ENCODE measurements at places on chromosomes 4 and X.

DNA sequence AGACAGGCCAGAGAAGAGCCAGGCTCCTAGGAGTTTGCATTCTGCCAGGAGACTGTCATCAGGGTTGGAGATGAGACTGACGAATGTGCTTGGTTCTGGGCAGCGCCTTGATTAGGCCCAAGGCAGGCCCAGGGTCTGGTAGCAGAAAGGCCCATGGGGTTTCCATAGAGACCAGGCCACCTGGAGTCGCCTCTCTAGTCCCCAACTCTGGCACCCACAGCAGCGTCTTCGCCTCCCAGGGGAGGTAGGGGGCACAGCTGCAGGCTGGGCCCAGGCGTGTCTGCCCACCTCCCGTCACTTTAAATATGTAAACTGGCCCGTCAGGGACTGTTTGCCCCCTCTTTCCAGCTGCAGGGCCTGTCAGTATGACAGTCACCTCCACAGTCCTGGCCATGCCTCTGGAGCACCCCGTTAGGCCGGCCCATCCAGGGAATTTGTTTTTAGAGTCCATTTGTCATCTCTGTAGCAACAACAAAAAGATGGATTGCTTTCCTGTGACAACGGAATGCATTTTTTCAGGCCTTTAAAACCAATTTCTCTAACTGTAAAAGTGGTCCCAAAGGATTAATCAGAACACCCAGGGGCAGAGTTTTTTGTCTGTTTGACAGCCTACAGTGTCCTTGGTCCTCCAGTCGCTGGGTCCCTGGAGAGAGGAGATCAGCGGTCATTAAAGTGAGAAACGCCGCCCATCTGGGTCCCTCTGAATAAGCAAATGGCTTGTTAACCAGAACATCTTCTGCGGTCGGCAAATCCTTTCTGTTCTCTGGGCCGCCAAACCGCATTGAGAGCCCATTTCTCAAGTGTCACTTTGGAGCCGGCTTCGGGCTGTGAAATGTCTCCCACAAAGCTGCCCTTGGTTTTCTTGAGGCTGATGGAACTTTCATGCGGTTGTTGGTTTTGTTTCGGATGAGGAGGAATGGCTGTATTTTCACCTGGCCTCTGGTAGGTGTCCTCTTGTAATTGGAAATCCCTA lies 153.0 kb upstream of the PSAPL1 start:
- DNase-seq, result no peak

DNA sequence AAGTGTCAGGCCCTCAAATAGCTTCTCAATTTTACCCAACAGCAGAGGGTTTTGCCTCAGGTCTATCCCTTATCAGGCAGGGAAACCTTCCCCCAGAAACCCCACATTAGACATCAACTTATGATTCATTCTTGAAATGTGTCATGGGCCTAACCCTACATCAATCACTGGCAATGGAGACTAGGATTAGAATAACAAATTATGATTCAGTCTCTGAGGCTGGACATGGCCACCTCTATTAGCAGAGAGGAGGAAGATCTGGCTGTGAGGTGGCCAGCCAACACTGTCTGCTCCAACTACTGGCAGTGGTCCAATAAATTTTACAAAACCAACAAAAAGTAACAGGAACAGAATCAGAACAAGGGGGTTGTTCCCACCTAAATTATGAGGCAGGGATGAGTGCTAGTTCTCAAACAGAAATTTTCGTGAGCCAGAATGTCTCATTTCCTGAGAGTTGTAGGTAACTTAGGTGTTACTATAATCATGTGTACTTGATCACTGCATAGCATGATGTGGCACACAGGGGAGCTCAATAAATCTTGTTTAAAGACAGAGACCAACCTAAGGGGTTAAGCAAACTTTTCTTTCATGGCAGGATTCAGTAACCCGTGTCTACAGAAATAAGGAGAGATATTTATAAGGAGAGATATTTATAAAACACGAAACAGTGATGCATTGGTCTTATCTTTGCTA lies 126.8 kb downstream of the NFKB1 start:
- DNase-seq, result no peak

DNA sequence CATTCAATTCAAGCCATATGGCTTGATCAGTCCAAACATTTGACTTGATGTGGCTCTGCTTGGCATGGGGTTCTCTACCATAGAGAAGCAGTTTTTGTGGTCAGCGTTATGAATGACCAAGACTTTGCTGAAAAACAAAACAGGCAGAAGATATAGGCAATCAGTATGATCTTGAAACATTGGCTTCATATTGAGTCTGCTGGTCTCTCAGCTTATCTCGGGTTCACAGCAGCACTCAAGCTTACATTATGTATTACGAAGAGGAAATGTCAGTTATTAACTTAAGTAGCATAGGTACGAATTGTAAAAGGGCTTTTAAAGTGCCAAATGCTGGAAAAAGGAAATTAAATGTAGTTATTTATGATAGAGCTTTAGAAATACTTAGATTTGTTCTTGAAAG lies 99.0 kb downstream of the AFF2 start:
- no peak for DNase-seq

GRCh38 chr4:32475710-32476109 lies 1755.5 kb downstream of the PCDH7 start:
- DNase-seq, result no peak

GRCh38 chrX:30217465-30217864 lies 2.1 kb downstream of the MAGEB2 start:
- DNase-seq, result no peak

DNA sequence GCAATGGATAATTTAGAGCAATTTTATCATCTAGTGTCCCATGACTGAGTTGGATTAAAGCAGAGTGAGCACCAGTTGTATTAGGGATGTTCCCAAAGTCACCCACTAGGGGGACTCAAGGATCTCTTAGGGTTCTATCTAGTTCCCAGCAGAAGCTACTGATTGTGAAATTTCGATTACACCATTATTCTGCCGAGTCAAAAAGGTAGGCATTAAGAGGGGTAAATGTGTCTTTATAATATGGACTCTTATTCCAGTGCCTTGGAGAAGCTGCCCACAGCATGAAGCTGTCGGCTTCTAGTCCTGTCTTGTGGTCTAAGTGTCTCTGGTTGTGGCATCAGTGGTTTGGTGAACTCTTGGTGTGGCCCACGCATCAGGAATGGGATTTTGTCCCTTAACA lies 53.3 kb downstream of the RGS12 start:
- DNase-seq, result peak; percentile 13

GRCh38 chrX:136541294-136541693 lies 9.3 kb downstream of the VGLL1 start:
- no peak for DNase-seq

GRCh38 chrX:15343075-15343476 lies 7.8 kb upstream of the PIGA start:
- DNase-seq, result no peak

DNA sequence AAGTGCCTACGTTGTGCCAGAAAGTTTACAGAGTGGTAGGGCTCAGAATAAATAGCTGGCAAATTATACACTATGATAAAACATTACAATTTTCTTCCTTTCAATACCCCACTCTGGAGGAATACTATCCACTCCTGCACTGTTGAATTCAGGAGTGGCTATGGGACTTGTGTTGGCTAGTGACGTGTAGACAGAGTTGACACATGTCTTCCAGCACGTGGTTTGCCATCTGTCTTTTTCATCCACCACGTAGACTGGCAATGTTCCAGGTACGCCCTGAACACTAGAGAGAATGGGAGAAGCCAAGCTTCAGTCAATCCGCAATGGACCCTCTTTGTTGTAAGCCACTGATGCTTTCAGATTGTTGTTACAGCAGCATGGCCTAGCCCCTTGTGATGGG lies 168.8 kb upstream of the RBPJ start:
- DNase-seq, result no peak

GRCh38 chr4:53174823-53175222 lies 191.0 kb downstream of the SCFD2 start:
- DNase-seq, result no peak

DNA sequence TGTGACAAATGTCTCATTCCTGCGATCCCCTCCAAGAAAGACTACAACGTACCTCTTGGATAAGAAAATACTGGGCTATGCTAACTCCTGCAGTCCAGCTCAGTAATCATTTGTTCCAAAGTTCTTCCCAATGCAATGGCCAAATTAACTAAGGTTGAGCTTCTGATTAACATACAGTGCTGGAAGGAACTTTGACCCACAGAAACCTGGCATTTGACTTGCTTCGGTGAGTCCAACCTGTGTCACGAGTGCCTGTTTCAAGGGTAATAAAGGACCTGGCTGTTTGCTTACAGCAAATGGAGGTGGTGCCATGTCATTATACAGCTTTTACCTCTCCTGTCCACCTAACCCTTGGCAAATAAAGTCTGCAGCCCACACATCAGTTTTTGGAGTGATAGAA lies 83.2 kb downstream of the RBM47 start:
- DNase-seq, result no peak

- no peak for DNase-seq
These were observed 70.6 kb upstream of the PUDP start for GRCh38 chrX:7218321-7219152.

- no peak for DNase-seq
These were observed 1.7 kb downstream of the CD38 start for GRCh38 chr4:15779809-15780208.

GRCh38 chr4:68250151-68250930 lies 4.8 kb upstream of the TMPRSS11B start:
- no peak for DNase-seq

DNA sequence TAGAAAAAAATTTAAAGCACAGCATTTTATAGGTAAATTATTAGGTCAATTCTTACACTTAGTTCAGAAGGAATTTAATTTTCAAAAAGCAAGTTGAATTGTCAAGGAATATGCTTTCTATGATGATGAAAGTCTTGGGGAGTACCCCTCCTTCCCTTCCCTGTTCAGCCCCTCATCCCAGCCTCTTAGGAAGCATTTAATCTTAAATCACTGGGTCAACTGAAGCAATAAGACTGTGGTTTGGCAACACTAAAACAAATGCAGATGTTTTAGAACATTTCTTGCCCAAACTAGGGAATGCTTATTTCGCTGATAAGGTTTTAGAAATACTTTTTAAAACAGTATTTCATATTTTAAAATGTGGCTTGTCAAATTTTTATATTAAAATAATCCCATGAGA lies 19.1 kb upstream of the ARSJ start:
- no peak for DNase-seq

DNA sequence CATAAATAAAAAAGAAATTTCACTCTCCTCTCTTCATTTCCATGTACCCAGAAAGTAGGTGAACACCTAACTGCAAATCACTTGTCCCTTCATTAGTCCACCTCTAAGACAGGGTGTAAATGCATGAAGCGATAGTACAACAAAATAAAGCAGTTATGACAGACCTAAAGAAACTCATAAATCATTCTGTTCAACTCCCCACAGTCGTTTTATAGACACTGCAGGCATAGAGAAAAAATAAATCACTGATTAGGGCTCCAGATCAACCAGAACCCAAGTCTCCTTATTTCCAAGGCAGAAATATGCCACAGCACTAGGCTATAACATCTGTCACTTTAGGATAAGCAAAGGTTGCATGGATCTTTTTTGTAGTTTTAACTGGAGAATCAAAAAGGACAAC lies 3.0 kb downstream of the RASGEF1B start:
- DNase-seq, result no peak

DNA sequence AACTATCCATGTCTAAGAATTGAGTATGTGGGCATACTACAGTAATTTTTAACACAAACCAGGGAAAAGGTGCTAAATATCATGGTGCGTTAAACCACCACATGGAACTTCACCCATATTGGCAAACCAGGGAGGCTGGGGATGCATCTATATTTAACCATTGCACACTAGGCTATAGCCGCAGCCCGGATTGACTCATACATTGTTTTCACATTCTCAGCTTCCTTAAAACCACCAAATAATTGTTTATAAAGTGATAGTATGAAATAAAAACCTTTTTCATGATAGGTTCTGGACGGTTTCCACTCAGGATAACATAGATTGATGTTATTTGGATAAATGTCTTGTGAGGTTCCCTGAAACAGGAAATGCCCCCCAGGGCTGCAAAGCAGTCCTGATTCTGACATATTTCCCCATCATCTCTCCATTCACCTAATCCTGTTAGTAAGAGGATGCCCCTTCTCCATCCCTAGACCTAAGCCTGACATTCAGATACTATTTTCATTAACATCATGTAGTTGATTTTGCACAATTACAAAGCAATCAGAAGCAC lies 7.9 kb downstream of the COL25A1 start:
- no peak for DNase-seq

- no peak for DNase-seq
These were observed 313.0 kb upstream of the GRID2 start for GRCh38 chr4:91990726-91991125.

DNA sequence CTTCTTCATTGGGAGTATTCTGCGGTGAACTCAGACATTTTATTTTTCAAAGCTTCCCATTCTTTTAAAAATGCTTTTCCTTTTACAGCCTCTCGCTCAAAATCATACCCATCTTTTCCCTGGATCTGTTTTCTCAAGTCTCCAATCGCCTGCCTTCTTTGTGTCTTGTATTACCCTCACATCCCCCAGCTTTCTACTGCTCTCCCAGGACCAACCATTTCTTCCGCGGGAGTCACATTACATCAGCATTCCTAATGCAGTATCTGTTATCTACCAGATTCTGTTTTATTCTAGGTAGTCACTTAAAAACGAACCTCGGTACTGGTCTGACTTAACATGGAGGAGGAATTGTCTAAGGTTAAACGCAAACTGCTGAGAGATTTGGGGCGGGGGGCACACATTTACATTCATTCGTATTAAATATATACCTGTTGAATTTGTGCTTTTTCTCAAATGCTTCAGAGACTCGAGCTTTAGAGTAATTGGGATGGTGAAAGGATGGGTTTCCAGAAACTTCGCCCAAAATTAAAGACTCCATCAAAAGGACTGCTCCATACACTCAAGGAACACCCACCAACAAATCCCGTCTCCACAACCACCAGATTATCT lies 493 bp upstream of the UCHL1 start:
- no peak for DNase-seq

GRCh38 chrX:86103061-86103460 lies 45.2 kb upstream of the DACH2 start:
- no peak for DNase-seq

- no peak for DNase-seq
These were observed 58.6 kb downstream of the TAB3 start for GRCh38 chrX:30830326-30830943.

GRCh38 chr4:1686440-1687036 lies 2.4 kb upstream of the FAM53A start:
- no peak for DNase-seq

DNA sequence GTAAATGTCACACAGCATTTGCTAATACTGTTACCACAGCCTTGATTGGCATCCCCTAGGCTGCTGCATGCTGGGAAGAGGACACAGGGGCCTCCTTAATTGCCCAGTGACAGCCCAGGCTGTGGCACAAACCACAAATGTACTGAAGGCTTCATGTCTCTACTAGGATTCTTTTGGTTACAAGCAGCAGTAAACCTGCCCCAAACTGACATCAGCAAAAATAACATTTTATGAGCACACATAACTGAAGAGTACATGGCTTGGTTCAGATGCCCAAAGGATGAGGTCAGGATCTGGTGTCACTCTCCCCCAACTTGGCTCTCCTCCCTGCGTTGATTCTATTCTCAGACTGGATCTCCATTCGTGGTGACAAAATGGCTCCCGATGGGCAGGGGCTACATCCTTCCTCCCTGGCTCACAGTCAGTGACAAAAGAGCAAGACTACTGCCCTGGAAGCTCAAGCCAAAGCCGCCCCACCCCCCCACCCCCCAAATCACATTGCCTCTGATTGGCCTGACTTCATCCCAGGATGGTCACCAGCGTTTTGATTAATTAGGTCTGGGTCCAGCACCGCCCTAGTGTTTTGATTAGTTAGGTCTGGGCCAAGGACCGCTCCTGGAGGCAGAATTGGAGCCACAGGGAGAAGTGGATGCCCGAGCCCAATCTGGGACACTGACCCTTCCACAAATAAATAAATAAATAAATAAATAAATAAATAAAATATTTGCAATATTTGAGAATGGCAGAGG lies 180.5 kb upstream of the RBPJ start:
- no peak for DNase-seq
